Hippocampal formation (tissue), 2 donors: ENCODE measurements at places on chromosomes 4 and X.

DNA sequence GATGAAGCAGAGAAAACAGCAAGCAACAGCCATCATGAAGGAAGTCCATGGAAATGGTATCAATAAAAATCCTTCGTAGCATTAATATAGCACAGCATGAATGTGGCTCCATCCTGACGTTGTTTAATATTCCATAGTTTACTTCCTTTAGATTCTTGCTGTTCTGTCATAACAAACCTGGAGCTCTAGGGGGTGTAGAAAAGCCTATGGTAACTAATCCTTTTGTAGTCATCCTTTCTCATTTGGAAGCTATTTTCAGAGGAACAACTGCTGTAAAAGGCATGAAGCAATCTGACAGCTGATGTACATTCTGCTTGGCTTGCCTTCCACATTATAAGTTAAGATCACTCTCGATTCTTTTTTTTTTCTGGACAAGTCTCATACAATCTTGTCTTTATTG, 914 bp downstream of the MYOZ2 start:
- DNase-seq: no peak

DNA sequence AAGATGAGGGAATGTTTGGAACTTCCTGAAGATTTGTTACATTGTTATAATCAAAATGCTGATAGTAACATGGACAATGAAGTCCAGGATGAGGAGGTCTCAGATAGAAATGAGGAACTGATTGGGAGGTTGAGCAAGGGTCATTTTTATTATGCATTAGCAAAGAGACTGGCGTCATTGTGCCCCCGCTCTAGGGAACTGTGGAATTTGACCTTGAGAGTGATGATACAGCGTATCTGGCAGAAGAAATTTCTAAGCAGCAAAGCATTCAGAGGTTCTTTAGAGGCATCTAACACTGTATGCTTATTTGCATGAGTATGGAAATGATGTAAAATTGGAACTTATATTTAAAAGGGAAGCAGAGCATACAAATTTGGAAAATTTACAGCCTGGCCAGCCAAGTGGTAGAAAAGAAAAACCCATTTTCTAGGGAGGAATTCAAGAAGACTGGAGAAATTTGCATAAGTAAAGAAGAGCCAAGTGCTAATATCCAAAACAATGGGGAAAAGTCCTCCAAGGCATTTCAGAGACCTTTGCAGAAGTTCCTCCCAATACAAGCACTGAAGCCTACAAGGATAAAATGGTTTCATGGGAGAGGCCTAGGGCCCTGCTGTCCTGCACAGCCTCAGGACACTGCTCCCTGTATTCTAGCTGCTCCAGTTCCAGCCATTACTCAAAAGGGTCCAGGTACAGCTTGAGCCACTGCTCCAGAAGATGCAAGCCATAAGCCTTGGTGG, 483.0 kb upstream of the NDST4 start:
- DNase-seq: no peak

DNA sequence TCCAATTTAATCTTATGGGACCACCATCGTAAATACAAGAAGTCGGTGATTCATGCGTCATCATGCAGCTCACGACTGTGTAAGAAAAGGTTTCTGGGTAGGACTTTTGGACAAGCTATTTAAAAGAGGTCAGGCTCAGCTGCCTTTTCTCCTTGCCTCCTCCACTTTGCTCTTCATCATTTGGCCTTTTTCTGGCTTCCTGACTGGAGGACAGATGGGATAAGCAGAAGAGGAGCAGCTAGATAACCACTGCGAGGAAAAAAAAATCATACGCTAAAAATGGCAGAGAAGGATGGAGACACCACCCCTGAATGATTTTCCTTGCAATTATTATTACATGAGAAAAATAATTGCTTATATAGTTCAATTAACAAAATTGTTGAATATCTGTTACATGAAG, 294.3 kb upstream of the FSTL5 start:
- no peak for DNase-seq

DNA sequence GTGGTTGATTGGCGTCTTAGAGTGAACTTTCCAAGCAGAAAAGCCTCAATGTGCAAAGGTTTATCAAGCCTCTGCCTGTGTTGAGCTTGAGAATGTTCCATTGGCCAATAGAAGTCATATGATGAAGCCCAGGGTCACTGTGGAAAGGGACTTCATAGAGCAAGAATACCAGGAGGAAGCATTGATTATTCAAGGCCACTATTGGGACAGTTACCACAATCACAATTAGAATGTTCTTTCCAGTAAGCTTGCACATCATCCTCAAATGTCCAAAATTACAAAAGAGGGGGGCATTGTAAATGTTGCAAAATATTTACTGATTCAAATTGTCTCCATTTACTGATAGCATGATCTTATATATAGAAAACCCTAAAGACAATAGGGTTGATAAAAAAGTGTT, 32.9 kb upstream of the NDP start:
- no peak for DNase-seq

GRCh38 chr4:61994036-61994435, 793.9 kb downstream of the ADGRL3 start:
- DNase-seq: no peak

DNA sequence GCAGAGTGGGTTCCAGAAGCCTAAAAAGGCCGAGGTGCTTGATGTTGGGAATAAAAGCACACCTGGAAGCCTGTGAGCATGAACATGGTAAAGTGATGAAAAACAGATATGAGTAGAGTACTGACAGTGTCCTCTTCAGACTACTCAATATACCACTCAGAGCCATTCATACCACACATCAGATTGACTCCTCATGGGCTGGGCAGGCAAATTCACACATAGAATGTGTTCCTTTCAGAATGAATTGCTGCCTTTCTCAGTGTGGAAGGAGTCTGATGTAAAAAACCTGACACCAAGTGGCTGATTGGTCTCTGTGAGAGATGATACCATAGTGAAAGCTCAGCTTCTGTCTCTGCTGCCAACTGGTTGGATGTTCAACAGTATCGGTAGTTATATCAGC, 442.7 kb downstream of the RAPGEF2 start:
- DNase-seq: no peak

GRCh38 chrX:15059474-15059873, 186.3 kb downstream of the MOSPD2 start:
- peak; percentile 1 for DNase-seq

DNA sequence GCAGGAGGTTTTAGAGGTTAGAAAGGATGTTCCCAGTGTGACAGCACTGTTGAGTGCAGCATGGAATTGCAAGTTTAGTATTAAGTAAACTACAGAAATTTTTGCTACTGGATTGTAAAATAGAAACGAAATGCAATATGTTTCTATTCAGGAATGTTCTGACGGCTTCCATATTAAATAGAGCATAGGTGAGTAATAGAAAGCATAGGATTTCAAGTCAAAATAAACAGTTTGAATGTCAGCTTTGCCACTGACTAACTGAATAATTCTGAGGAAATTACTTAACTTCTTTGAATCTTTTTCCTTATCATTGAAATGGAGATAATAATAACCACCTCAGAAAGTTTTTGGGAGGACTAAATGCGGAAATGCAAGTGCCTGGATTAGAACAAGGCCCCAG, 331.9 kb upstream of the GK2 start:
- DNase-seq: no peak

DNA sequence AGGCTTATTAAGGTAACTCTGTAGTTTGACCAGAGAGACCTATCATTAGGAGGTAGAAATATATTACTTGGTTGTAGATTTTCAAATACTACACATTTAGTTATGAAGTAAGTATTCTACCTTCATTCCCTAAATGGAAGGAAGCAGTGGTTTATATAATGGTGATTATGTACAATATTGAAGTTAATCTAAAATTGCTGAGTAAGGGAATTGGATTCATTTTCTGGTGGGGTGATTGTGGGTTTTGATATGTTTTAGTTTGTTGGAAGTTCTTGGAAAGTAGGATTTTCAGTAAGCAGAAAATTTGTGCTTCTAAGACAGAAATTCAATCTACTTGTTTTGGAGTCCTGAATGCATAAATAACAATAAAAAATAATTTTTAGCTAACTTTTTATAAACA, 1830.9 kb upstream of the ADGRL3 start:
- no peak for DNase-seq

- no peak for DNase-seq
Observed at GRCh38 chr4:105674011-105674410, 34.5 kb downstream of the INTS12 start.

DNA sequence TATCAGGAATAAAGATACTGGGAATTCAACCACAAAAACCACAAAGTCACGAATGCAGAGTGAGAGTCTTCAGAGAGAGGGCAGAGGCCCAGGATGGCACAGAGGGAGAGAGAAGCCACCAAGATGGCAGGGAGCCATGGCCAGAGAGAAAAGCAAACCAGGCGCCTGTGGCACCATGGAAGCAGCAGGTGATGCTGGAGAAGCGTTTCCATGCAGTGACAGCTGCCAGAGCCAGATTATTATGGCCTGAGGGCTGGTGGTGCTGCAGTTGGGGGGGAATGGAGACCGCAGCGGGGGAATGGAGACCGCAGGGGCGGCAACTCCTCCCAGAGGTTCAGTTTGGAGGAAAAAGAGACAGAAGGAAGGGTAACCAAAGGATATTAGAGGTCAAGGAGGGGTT, 5.8 kb downstream of the TAFAZZIN start:
- no peak for DNase-seq

DNA sequence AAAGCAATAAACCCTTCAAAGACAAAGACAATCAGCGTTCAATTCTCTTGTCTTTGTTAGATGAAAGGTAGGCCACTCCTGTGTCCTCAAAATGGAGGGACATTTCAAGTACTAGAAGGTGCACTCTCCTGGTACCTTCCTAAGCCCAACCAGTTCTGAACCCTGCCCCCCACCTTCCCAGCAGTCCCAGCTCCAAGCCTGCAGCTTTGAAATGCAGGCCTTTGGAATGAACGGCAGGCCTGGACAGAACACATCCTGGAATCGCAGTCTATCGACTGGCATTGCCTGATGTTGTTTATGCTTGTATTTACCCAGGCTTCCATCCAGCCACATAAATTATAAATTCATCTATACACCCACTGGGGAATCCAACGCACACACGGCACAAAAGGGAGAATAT, 47.4 kb downstream of the RASGEF1B start:
- DNase-seq: no peak

DNA sequence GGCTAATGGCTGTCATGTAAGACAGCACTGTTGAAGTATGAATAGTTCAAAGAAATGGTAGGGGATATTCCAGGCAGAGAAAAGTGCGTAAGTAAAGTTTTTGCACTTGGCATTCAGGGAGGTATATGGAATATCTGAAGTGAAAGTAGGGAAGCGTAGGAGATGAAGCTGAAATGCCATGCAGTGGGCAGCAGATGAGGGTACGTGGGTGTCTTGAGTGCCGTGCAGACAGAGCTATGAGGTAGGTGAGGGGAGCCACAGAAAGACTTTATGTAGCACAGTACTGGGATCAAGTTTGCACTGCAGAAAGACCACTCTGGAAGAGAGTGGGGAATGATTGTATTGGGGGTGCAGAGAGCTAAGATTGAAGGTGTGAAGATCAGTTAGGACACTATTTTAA, 5.2 kb upstream of the SCD5 start:
- DNase-seq: no peak

GRCh38 chr4:174277433-174277832, 6.0 kb downstream of the FBXO8 start:
- DNase-seq: no peak

GRCh38 chrX:131734621-131735020, 190.7 kb downstream of the OR13H1 start:
- peak; percentile 91 for DNase-seq

DNA sequence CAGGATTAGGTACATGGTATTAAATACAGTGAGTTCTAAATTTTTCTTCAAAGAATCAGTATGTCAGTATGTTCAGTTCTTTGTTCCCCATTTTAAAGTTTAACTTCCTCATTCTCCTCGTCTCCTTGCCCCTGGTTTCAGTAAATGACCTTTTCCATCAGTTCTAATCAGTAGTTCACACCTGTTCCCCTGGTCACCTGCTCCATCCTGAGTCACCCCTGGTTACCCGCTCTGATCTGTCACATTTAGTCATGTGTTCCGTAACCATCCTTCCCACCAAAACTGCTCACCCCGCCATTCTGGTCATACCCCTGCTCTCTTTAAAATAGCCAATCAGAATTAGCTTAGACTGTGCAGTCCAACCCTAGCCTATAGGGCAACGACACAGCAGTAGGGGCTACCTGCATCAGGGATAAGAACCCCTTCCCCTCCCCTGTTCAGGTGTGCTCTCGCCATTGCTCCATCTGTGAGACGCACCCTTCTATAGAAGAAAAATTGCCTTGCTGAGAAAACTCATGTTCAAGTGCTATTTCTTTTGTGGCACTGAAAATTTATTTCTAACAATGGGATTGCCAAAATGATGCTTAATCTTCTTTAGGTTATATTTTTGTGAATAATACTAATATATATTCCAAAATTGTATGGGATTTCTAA, 181.3 kb downstream of the OR13H1 start:
- no peak for DNase-seq

- DNase-seq: no peak
Observed at GRCh38 chr4:13704761-13705160, 77.2 kb upstream of the BOD1L1 start.

- no peak for DNase-seq
Observed at GRCh38 chr4:39256436-39256835, 74.1 kb downstream of the WDR19 start.

- DNase-seq: peak; percentile 32
Observed at GRCh38 chrX:53441531-53442321, 7.6 kb upstream of the HSD17B10 start.

DNA sequence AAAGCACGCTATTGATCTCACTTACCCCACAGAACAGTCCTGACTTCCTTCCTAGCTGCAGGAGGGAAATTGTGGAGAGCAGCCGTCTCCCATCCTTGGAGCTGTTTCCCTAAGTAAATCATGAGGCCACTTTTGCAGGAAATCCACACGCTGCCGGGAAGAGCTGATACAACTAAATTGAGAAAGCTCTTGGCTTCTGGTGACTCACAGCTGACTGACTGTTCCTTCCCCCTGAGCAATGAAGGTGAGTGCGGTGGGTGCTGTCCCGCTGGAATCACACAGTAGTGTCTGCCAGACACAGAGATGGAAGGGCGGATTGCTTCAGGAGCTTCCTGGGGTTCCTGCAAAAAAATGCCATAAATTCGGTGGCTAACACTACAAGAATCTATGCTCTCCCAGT, 268.9 kb downstream of the ASMT start:
- DNase-seq: no peak

DNA sequence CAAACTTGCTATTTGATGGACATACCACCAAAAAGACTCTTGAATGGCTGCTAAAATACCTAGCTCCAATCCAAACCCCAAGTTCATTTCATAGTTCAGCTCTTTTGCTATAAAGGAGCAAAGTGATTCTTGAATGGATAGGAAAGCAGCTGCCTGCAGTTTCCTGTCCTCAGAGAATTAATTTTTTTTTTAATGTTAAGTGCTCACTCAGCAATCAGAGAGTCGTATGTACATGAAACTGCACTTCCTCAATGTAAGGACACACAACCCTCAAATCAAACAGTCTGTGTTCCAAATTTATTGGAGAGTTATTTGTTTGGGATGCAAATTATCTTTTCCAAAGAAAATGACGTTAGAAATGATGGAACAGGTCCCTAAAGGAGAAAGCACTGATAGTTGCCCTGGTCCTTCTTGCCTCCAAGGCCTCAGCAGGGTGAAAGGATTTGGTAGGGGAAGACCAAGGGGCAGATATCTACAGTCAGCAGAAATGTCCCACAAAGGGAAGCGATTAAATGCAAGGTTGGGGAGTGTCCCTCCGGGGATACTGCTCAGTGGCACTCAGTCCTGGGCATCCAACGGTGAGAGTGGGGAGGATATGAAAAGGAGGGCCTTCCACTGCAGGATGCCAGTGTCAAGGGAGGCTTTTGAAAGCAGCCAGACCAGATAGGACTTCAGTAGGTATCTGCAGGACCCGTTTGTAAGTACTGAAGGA, 67.2 kb upstream of the RASGEF1B start:
- DNase-seq: no peak
